ENCODE measurements at places on chromosomes 3 and 15.

GRCh38 chr3:162597226-162597625, 1100.6 kb downstream of the OTOL1 start:
- DNase-seq: no peak

DNA sequence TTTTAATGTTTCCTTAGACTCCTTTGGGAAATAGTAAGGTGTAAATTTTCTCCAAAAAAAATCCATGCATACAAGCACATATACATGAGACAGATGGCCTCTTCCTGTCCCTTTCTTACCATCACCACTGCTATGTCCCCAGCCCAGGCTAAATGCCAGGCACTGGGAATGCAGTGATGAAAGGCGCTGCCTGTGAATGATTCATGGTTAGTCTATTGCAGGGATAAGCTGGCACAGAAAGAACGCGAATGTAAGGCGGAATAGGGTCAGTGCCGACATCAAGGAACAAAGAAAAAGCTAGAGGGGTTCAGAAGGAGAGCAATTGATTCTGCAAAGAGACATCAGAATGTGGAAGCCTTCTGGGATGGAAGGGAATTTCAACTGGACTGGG, 36.2 kb upstream of the CFAP161 start:
- DNase-seq: no peak

- DNase-seq: no peak
These were observed 63.7 kb downstream of the SPRED1 start for GRCh38 chr15:38316311-38316710.

DNA sequence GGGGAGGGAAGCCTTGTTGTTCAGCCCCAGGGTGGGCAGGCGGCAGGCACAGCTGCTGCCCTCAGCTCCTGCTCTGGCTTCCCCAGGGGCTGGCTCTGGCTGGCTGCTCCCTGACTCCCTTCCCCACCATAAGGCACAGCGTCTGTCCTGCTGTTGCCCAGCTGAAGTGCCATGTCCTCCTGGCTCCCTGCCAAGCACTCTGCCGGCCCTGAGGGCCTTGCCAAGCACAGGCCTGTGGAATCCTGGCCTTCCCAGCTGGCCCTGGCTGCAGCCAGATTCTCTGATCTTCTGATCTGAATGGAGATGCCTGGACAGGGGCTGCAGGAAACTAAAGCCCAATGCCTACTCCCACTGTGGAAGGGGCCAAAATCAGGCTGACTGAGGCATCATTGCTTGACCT, 1.1 kb downstream of the IQCF6 start:
- no peak for DNase-seq

GRCh38 chr3:122021811-122022401, at the start of gene ILDR1:
TSS of gene ILDR1 (minus strand) at chr3:122022247. CDS start at chr3:122022077, 170 bp downstream.
- DNase-seq: no peak

DNA sequence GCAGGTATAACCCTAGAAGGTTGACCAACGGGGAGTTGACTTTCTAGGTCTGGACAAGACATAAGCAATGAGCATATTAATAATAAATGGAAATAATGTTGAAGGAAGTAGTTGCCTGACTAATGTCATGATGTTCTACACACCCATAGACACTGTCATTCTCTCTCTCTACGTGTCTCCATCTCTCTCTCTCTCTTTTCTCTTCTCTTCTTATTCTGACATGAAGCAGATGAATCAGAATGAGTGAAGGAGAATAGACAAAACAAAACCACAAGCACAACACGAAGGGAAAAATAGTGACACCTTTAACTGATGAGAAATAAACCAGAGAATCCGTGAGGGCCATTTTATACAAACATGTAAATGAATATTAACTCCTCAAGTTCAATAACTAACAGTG, 26.7 kb upstream of the CCDC80 start:
- no peak for DNase-seq

DNA sequence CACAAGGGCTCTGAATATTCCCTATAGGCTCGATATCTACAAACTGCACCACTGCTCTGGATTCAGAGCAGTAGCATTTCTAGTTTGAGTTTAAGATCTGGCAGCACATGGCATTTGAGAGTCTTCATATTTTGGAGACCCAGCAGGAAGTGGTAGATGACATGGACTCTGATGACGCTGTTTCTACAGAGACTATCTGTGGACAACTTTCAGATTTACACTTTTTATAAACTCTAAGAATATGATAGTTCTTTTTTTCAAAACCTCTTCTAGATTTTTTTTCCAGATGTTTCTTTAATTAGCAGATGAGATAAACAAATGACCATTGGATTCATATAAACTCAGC, 35.8 kb downstream of the ARMC8 start:
- DNase-seq: no peak

- DNase-seq: no peak
These were observed 7.3 kb downstream of the TMEM43 start for GRCh38 chr3:14132120-14132519.

DNA sequence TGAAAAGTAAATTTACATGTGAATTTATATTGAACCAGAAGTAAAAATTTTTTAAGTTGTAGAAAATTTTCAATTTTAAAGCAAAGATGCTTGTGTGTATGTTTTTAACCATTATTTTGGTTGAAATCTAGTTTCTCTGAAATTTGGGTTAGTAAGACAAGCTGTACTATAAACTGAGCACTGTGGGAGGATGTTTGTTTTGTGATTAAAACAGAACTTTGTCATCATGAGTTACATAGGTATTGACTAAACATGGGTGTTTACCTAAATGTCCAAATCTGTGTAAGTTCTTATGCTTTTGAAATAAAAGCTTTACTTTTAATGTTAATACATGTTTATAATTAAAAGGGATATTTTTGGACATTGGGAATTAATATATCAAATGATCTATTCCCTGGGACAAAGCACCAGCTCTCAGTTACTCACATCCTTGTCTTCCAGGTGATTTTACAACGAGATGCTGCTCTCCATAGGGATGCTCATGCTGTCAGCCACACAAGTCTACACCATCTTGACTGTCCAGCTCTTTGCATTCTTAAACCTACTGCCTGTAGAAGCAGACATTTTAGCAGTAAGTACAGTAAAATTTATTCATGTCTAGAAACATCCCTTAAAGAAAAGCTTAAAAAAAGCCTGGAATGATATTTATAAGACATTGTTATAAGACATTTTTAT, 32.7 kb downstream of the RNF13 start:
- no peak for DNase-seq

All from cerebellar nuclear complex (tissue), 1 donor.